ENCODE measurements at places on chromosomes 16 and 17.

- DNase-seq, result no peak
Observed at GRCh38 chr16:87729266-87729954, 36.4 kb downstream of the KLHDC4 start.

DNA sequence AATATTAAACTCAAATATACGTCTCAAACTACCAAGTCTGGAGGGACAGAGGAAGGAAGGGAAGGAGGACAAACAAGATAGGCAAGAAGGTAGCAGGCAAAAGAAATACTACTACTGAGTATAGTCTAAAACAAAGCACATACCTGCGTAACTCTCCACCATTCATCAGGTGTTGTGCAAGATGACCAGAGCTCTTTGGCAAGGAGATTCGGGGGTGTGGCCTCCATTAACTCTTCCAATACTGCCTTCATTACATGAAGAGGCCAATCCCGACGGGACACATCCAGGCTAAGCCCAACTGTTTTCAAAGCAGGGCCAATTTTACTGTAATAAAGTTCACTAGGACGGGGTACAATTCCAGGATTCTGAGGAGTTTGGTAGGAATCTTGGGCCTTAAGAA lies 38.2 kb upstream of the ARL6IP1 start:
- no peak for DNase-seq

GRCh38 chr17:77779711-77780539 lies 178.6 kb upstream of the TNRC6C start:
- DNase-seq, result no peak

- DNase-seq, result no peak
Observed at GRCh38 chr16:8867216-8867931, 1.4 kb downstream of the CARHSP1 start.

- DNase-seq, result no peak
Observed at GRCh38 chr16:67547423-67548264, 14.7 kb upstream of the CTCF start.

- no peak for DNase-seq
Observed at GRCh38 chr16:28213396-28213795, 1.6 kb upstream of the XPO6 start.

GRCh38 chr17:48733632-48734328 lies 5.2 kb upstream of the HOXB13 start:
- DNase-seq, result no peak

DNA sequence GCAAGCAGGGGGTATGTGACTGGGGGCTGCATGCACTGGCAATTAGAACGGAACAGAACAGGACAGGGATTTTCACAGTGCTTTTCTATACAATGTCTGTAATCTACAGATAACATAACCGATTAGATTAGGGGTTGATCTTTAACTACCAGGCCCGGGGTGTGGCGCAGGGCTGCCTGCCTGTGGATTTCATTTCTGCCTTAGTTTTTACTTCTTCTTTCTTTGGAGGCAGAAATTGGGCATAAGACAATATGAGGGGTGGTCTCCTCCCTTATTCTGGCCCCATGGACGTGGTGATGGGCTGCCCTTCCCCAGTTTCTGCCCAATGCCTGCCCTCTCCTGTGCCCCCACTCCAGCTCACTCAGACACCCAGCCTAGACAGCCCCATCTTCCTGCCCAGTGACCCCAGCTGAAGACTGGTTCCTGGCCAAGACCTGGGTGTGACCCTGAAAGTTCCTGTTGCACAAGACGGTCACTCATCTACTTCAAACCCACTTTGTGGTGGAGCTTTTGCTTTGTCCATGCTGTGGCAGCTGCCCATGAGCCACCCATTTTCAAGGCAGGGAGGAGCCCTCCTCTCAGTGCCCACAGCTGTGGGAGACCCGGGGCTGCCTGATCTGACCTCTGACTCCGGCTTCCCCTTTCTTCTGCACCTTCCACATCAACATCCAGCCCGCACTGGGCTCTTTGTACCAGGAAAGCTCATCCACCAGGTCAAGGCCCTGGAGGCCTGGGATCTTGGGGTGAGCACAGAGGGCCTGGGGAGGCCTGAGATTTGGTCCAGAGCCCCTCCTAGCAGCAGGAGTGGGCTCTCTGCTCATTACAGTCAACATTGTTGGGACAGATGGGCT lies 18.6 kb downstream of the ALOX12B start:
- DNase-seq, result no peak

GRCh38 chr16:66425651-66426050 lies 1.4 kb upstream of the BEAN1 start:
- no peak for DNase-seq

- no peak for DNase-seq
Observed at GRCh38 chr16:77271532-77272426, 72.6 kb downstream of the SYCE1L start.

DNA sequence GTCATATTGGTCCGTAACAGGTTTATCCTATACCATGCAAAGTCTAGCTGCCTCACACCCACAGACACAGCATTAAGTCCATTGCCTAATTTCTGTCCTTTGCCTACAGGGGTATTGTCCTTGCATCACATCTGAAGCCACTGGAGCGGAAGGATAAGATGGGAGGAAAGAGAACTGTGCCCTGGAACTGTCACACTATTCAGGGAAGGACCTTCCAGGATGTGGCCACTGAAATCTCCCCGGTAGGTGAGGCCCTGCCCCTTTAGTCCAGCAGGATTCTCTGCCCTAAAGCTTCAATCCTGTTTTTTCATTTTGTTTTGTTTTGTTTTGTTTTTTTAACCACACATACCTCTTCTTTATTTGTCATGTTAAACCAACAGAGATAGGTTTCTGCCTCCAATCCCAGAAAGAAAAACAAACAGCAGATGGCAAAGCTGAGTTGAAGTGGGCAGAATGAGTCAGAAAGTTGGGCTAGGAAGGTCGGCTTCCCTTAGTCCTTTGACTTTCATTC lies 2.2 kb upstream of the EFTUD2 start:
- no peak for DNase-seq

- DNase-seq, result no peak
Observed at GRCh38 chr17:66535611-66536010, 233.2 kb downstream of the PRKCA start.

- no peak for DNase-seq
Observed at GRCh38 chr17:31825961-31826691, 32.9 kb downstream of the COPRS start.

- no peak for DNase-seq
Observed at GRCh38 chr16:48187779-48188178, 32.0 kb upstream of the ABCC12 start.

GRCh38 chr16:54934481-54935265 lies 4.0 kb downstream of the IRX5 start:
- no peak for DNase-seq

DNA sequence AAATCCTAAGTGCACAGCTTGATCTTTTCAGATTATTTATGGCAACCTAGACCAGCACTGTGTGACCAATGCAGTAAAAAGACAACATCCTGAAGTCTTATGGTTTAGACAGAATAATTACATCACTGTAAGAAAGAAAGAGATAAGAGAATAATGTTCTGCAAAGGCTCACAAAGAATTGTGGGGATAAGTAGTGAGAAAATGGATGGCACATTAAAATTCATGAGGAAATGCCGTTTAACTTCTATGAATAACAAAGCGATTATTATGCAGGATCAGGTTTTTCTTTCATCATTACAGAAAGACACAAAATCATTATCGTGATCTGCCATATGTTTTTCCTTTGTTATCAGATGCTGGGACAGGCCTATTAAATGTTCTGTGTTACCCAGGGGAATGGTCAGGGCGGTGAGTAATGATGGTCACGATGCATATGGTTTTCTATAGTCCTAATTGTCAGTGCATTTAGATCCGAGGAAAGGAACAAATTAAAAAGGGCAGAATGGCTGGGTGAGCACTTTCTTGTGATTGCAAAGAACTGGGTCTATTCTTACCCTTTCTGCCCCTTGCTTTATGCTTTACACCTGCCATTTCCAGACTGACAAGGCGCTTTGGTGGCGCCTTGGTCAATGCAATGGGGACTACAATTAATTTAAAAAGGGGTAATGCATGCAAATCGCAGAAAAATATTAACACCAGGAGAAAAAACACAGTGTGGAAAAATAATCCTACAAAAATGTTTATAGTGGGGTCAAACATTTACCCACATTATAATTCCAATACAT lies 18.1 kb upstream of the DHX40 start:
- DNase-seq, result no peak

- no peak for DNase-seq
Observed at GRCh38 chr17:65297916-65298315, 160.7 kb downstream of the RGS9 start.

GRCh38 chr17:39399791-39400190 lies 1.6 kb downstream of the FBXL20 start:
- no peak for DNase-seq

DNA sequence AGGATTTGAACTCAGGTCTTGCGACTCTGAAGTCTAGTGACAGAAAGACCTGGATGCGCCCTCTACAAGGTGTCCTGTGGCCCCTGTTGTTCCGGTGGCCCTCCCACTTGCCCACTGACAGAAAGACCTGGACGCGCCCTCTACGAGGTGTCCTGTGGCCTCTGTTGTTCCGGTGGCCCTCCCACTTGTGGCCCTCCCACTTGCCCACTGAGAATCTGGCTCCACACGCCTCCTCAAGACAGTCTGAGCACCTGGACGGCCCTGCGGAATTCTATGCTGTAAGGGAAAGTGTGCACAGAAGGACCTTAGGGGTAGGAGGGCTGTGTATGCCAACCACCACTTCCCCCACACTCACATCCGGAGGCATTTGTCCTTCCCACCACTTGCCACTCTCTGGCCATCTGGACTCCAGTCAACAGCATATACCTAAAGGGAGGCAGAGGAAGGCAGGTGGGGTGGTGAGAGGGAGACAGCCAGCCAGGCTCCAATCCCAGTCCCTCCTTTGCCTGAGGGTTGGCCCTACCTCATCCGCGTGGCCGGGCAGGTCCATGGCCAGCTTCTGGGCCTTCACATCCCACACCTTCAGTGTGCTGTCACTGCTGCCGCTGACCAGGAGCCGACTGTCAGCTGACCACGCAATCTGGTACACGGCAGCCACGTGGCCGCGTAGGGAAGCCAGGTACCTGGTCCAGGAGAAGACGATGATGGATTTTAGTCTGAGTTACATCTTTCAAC lies 9.1 kb downstream of the NLE1 start:
- no peak for DNase-seq

GRCh38 chr16:3842994-3843393 lies 37.5 kb downstream of the CREBBP start:
- DNase-seq, result no peak

GRCh38 chr17:41639492-41640473 lies 15.4 kb upstream of the KRT17 start:
- no peak for DNase-seq

- DNase-seq, result no peak
Observed at GRCh38 chr16:66226762-66227161, 139.7 kb upstream of the CDH5 start.

DNA sequence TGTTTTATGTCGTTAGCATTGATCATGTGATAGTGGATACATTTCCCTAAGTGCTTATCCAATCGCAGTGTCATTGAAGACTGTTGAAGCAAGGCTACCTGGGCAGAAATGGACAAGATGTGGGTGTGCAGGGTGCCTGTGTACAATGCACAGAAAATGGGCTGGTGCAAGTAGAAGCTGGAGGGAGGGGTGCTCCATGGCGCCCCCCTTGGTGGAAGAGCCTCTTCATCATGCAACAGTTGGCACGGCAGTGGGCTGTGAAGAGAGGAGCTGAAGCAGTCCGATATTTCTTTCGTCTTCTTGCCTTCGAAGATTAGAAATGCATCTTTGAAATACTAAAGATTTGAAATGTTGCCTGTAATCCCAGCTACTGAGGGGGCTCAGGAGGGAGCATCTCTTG lies 100.5 kb downstream of the PLCG2 start:
- no peak for DNase-seq

DNA sequence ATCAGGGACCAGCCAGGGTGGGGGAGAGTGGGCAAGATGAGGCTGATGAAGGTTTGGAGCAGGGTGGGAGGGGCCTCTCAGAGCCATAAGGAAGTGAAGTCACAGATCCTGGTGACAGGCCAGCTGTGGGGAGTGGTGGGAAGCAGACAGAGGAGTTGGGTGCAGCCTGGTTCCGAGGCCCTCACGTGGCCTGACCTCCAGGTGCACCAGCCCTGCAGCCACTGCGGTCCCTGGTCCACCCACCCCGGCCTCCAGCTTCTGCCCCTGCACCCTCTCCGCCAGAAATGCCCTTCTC lies 3.9 kb upstream of the ZFPM1 start:
- no peak for DNase-seq

DNA sequence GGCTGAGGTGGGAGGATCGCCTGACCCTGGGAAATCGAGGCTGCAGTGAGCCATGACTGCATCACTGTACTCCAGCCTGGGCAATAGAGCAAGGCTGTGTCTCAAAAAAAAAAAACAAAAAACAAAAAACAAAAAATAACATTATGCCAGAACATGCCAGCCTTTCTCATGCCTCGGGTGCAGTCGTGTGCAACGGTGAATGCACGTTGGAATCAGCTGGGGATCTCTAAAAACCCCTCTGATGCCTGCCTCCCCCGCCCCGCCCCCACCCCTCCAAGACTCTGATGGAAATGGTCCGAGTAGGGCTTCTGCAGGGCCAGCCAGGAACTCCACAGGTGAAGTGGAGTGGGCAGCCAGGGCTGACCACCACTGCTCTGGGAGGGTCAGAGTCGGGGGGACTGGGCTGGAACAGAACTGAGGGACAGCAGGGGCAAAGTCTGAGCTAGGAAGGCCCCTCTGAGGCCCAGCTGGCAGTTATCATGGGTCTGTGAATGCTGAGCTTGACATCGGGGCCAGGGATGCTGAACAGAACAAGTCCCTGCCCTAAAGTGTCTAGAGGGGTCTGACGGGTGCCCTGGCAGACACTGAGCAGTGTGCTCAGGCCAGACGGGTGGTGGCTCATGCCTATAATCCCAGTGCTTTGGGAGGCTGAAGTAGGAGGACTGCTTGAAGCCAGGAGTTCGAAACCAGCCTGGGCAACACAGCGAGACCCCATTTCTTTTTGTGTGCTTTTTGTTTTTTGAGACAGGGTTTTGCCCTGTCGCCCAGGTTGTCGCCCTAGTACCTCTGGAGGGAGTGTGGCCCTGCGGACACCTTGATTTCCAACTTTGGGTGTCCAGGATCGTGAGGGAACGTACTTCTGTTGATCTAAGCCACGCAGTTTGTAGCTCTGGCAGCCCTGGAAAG lies 193.4 kb upstream of the GSE1 start:
- DNase-seq, result no peak

GRCh38 chr17:59972778-59973177 lies 8.2 kb upstream of the RNFT1 start:
- no peak for DNase-seq

DNA sequence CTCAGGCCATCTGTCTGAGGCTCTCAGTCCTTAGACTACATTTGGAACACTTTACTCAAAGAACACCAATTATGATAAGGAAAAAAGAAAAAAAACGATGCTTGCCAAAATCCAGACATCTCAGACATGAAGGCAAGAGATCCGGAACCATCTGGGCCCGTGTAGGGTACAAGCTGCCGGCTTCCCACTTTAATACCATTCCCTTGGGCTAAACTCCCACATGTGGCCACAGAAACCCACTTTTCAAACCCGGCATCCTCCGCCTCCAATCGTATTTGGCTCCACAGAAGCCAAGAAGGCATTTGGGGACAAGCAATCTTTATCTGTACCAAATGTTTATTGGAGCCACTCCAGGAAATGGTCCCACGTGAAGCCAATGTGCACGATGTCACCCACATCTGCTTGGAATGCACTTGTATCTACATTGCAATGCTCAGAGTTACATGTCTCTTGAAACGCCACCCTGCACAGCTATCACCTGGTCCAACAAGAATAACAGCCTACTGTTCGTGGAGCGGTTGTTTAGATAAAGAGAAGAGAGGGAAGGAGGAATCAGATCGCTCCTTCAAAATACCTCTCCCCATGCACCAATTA lies 33.5 kb downstream of the XYLT1 start:
- DNase-seq, result no peak

- DNase-seq, result no peak
Observed at GRCh38 chr17:13525876-13526275, 75.9 kb downstream of the HS3ST3A1 start.
